ENCODE measurements at places on chromosomes 1 and 21.

DNA sequence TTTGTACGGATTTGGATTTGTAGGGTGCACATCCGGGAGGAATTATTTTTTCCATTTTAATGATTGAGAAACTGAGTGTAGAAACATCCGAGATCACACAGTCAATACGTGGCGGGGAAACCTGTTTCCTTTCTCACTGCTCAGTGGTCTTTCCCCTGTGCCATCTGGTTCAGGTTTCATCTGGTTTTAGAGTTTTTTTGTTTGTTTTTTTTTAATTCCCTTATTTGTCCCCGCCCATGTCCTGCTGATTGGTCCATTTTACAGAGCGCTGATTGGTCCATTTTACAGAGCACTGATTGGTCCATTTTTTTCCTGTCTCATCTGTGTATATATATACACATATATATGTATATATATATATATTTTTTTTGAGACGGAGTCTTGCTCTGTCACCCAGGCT, 6.0 kb downstream of the TRPM2 start:
- no peak for DNase-seq

GRCh38 chr1:231242516-231243198, 1.6 kb downstream of the GNPAT start:
- DNase-seq: peak; percentile 10

- DNase-seq: no peak
Measured at GRCh38 chr1:184568148-184568547, 181.3 kb downstream of the C1orf21 start.

GRCh38 chr21:36743008-36743407, 44.1 kb downstream of the SIM2 start:
- DNase-seq: no peak

DNA sequence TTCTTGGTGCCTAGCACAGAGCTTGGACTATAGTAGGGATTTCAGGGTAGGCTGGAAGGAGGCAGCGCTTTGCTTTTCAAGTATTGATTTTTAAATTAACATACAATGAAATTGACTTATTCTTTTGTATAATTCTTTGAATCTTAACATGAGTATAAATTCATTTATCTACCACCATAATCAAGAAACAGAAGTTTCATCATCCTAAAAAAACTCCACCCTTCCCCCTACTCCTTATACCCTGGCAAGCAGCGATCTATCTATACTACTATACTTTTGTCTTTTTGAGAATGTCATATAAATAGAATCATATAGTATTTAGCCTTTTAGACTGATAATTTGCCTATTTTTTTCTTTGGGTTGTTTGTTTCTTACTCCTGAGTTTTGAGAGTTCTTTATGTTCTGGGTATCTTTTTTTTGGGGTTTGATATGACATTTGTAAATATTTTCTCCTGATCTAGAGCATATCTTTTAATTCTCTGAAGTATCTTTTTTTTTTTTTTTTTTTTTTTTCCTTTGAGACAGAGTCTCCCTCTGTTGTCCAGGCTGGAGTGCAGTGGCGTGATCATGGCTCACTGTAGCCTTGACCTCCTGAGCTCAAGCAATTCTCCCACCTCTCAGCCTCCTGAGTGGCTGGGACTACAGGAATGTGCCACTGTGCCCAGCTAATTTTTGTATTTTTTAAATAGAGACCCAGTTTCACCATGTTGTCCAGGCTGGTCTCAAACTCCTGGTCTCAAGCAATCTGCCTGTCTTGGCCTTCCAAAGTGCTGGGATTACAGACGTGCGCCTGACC, 6.4 kb downstream of the RPS6KC1 start:
- no peak for DNase-seq

DNA sequence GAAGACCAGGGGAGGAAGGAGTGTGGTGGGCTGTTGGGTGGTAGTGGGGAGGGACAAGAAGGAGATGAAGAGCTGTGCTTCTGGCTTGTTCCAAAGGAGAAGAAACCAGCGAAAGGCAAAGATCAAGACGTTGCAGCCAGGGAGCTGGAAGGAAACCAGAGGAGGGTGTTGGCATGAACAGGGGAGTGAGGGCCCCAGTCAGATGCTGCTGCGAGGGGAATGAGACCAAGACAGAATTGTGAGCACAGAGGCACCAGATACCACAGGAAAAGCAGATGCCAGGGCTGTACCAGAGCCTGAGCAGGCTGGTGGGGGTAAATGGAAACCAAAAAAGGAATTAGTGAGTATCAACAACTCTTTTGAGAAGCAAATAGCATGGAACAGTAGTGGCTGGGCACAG, 6.0 kb downstream of the LAD1 start:
- DNase-seq: no peak

DNA sequence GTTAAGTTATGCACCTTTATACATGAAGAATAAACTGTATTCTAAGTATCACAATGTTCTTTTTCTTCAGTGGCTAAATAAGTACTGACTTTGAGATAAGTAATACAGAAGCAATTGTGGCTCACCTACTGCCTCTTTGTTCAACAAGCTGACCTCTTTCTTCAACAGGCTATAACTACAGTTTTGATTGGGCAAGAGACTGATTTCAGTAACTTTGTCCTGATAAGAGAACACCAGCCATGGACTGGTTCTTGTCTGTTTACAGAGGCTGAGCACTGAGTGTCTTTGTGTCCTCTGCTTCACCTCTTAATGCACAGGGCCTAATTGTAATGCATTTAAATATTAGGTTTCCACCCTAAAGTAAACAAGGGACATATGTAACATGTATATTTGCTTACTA, 34.6 kb upstream of the PDE4B start:
- no peak for DNase-seq

GRCh38 chr1:245585252-245585959, 430.6 kb downstream of the KIF26B start:
- DNase-seq: peak; percentile 96

- DNase-seq: peak; percentile 63
Measured at GRCh38 chr1:43776043-43776761, 68.9 kb downstream of the ST3GAL3 start.

- DNase-seq: no peak
Measured at GRCh38 chr1:162782671-162783070, 7.8 kb upstream of the HSD17B7 start.

DNA sequence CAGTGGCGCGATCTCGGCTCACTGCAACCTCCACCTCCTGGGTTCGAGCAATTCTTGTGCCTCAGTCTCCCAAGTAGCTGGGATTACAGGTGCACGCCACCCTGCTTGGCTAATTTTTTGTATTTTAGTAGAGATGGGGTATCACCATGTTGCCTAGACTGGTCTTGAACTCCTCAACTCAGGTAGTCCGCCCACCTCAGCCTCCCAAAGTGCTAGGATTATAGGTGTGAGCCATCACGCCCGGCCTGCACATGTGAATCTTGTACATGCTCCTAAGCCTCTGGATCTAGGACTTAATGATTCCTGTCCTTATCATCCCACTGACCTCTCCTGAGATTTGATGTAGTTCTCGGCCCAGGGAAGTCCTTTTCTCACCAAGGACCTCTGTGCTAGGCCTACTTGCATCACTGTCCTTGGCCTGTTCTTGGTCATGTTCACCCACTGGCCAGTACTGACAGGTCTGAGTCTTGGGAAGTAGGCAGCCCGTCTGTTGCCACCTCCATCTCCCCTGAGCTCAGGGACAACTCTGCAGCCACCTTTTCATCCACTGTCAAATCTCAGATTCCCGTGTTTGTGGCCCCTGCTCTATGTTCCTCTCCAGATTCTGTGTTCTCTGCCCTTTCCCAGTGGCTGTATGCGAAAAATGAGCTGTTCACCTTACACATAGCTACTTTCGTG, 9.4 kb downstream of the HYI start:
- DNase-seq: no peak

DNA sequence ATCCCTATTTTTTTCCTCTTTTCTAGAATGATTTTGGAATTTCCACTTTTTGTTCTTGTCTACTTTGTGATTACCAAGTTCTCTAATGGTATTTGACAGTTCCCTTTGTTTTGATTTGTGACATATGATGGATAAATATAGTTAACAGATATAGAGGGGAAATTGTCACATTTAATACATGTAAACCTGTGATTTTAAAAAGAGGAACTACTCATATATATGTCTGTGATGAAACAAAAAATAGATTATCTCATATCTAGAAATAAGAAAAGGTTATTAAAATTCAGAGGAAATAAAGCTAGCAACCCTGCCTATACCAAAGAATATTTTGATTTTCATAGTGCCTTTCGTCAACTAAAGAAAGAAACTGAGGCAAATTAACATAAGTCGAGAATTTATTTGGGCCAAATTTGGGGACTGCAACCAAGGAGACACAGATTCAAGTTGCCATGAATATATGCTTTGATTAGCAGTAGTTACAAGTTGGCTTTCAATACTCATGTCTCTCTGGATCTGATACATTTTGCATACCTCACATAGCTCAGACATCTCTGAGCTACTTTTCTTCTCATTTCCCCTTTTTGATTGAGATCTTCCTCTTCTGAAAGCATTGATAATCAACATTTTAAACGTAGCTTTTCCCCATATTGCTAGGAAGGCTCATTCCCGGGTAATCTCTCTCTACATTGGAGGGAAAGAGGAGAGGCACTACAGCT, 15.6 kb upstream of the C21orf91 start:
- DNase-seq: no peak

Measured in astrocyte (in vitro differentiated cells and primary cell).